B cell (primary cell): ENCODE measurements at places on chromosomes 12 and 14. TPM values are rescaled to one million over a fixed set of nuclear protein-coding genes. Genes with fewer than 3 reads are reported as not detected.
A peak's percentile ranks its signal among the peaks of the same experiment; 100 is the strongest.

DNA sequence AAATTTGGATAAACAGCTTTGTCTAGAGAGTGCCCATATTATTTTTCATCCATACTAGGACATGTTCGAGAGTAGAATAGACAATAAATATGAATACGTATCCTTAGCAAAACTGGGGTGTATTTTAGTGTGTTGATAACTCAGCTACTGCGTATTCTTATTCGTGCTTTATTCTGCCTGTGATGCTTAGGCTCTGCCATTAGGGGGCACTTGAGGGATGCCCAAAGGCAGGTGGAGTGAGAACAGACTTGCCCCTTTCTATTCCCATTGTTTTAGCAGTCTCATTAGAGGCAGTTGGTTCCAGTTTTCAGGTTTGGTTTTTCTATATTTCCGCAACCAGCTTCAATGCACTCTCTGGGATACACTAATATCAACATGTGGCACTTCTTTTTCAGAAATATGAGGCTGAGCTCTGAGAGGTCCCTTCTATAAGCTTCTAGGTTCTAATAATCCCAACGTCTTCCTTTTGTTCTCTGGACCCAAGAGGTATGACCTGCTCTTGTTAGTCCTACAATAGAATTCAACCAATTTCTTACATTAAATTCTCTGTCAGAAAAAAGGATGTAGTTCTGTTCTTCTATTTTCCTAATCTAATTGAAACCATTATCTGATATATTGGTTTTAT lies 985.7 kb upstream of the FBXO33 start:
- no peak overlapping the region for H3K27ac ChIP-seq
- peak; percentile 4 for DNase-seq
- no peaks in the 10 kb centered on the region for H3K4me1 ChIP-seq
- H3K36me3 ChIP-seq = no peaks in the 10 kb centered on the region
- no peak overlapping the region for H3K4me3 ChIP-seq
- H3K27me3 ChIP-seq = no peaks in the 10 kb centered on the region

DNA sequence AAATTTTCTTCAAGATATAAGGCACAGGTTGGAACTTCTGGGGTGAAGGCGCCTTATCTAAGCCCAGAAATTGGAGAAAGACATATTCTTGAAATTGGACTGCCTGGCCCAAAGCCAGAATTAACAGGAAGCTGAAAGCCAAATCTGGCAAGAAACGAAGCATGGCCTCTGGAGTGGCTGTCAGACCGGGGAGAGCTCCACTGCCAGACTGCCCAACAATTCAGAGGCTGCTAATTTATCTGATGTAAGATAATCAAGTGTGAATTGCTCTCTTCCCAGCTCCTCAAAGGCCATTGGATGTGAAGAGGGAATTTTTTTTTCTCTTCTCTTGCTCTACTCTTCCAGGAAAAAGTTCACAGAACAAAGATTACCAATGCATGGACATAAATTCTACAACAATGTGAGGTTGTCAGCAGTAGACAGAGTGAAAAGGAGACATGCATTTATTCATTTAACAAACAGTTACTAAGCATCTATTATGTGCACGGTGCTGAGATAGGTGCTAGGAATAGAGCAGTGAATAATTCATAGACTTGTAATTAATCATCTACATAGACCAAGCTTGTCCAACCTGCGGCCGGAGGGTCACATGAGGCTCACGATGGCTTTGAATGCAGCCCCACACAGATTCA lies at the start of gene GDF3:
Gene GDF3, minus strand, starts transcription at position 210 of the 632 bp plus-strand sequence. Its CDS starts 47 bp downstream, at position 163.
- H3K4me3 ChIP-seq = no peak within 1 kb of the TSS
- H3K27ac ChIP-seq = no peak within 1 kb of the TSS
- H3K36me3 ChIP-seq = no peaks in the 10 kb centered on the region
- no peaks in the 10 kb centered on the region for H3K27me3 ChIP-seq

DNA sequence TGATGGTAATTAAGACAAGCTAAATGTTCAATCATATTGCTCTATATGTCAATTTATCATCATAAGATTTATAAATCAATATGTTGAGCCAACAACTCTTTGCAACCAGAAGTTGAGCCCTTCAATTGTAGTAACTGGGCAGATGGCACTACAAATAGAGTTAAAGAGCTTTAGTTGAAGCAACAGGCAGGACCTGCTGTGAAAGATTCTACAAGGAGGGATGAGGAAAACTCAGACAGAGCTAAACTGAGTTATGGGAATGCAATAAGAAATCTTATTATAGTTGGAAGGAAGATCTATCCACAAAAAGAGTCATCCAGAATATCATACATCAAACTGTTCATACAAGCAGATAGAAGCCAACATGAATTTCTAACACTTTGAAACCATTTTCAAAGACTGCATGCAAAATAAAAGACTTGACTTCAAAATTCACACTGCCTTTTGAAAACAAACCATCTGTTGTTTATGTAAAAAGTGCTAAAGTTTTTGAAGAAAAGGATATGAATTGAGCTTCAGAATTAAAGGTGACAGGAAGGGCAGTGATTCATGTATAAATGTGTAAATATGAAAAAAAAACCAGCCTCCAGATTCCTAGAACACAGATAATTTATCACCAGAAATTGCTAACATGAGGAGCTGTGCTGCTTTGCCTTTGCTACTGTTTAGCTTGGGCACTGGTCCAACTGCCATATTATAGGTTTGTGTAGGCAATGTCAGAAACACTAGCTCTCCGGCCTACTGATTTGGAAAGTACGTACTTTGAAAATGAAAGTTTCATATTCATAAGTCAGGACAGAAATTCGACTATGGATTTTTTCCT lies 133.2 kb downstream of the SLC35F4 start:
- H3K27me3 ChIP-seq = no peaks in the 10 kb centered on the region
- H3K4me1 ChIP-seq = no peaks in the 10 kb centered on the region
- H3K4me3 ChIP-seq = no peak overlapping the region
- H3K27ac ChIP-seq = no peak overlapping the region
- H3K36me3 ChIP-seq = no peaks in the 10 kb centered on the region
- DNase-seq = no peak

The ACSS3 gene
- total RNA-seq = not detected in 2 replicates

GRCh38 chr12:85191-85666 lies 18.7 kb downstream of the IQSEC3 start:
- peaks cover 3% of the 10 kb centered on the region for H3K27me3 ChIP-seq
- H3K4me3 ChIP-seq = no peak overlapping the region
- no peak overlapping the region for H3K27ac ChIP-seq
- no peaks in the 10 kb centered on the region for H3K4me1 ChIP-seq
- no peaks in the 10 kb centered on the region for H3K36me3 ChIP-seq
- DNase-seq = no peak

The SLC35E3 gene
- 15.1 TPM in 2 replicates for total RNA-seq
